ENCODE measurements at places on chromosomes 3 and 15.

GRCh38 chr3:46873521-46873920 lies 4.0 kb upstream of the PTH1R start:
- DNase-seq = no peak

DNA sequence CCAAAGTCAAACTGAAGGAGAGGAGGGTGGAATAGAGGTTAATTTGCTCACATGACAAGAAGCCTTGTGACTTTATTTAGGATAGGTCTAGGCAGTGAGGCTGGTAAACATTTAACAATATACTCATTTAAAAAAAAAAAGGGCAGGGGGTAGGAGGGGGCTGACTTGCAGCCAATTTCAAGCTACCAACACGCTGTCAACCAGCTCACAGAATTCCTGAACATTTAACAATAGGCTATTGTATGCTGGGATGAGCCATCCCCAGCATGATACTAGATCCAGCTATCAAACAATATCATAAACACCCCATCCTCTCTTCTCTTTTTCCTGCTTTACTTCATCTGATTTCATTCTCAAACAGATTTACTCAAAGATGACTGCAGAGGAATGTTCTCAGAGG lies 1096.3 kb upstream of the CFAP20DC start:
- DNase-seq = no peak

GRCh38 chr3:174857301-174857700 lies 1.8 kb upstream of the NAALADL2 start:
- no peak for DNase-seq

- DNase-seq = no peak
Observed at GRCh38 chr15:83276661-83277060, 7.8 kb downstream of the BNC1 start.

GRCh38 chr3:70064194-70064779 lies 64.8 kb downstream of the SAMMSON start:
- DNase-seq = no peak

DNA sequence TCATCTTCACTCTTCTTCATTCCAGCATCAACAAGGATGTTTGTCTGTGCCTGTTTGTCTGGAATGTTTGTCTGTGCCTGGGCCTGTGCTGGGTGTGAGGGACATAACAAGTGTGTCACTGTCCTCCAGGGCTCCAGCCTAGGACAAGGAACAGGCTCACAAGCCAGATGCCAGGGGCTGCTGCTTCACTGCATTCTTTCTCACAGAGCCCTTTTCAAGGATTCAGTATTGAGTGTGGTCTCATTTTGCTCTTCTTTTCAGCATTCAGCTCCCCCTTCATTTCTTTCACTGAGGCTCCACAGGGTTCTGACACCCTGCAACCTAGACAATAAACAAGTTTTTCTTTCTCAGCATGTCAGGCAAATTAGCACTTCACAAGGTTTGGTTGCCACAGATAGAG lies 43.6 kb upstream of the KY start:
- DNase-seq = no peak

- DNase-seq = no peak
Observed at GRCh38 chr15:59420108-59420507, 17.9 kb upstream of the FAM81A start.

DNA sequence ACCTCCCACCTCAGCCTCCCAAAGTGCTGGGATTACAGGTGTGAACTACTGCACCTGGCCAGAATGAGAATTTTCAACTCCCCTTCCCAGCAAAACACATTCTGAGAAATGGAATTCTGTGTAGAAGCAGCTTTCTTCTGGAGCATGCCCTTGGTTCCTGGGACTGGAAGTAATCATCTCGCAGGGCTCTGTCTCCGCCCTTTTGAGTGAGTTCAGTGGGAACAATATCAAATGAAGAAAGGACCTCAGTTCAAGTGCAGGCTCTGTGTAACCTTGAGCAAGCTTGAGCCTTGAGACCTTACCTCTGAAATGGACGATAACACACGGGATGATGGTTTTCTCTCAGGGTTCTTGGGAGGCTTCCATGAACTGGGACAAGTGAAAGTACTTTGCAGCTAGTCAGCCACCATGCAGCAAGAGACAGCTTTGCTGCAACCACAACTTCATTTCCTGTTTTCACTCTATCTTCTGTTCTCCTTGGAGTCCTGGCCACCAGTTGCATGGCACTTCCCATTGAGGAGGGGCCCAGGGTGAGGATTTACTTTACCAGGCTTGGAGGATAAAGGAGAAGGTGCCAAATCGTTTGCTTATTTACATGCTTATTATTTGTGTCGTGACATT lies 35.7 kb upstream of the IGF1R start:
- no peak for DNase-seq

DNA sequence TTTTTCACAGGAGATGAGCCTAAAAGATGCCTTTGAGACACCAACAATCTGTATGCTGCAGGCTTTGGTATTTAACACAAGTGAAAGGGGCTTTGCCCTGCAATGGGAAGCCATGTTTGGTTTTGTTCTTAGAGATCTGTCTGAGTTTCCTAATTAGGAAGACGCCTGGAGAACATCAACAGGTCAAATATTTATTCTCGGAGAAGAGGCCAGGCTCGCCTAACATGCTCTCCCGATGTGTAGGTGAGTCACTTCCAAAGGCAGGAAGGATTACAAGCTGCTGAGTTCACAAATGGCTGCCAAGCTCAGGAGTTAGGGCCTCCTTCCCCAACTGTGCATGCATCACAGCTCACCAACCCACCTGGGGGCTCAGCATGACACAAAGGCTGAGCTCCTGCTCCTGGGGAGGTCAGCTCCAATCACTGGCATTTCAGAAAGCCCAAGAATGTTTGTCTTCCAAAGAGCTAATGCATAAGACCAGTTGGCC lies 119.5 kb upstream of the PRICKLE2 start:
- DNase-seq = no peak

GRCh38 chr15:80168421-80168820 lies 15.6 kb downstream of the FAH start:
- DNase-seq = no peak

- no peak for DNase-seq
Observed at GRCh38 chr15:101568309-101568708, 78.8 kb upstream of the PCSK6 start.

DNA sequence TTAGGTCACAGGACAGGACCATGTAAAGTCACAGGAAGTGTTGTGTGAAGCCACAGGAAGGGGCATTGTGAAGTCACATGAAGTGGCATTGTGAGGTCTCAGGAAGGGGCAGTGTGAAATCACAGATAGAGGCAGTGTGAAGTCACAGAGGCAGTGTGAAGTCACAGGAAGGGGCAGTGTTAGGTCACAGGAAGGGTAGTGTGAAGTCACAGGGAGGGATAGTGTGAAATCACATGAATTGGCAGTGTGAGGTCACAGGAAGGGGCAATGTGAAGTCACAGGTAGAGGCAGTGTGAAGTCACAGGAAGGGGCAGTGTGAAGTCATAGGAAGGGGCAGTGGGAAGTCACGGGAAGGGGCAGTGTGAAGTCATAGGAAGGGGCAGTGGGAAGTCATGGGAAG lies 37.9 kb downstream of the GASK1A start:
- no peak for DNase-seq

DNA sequence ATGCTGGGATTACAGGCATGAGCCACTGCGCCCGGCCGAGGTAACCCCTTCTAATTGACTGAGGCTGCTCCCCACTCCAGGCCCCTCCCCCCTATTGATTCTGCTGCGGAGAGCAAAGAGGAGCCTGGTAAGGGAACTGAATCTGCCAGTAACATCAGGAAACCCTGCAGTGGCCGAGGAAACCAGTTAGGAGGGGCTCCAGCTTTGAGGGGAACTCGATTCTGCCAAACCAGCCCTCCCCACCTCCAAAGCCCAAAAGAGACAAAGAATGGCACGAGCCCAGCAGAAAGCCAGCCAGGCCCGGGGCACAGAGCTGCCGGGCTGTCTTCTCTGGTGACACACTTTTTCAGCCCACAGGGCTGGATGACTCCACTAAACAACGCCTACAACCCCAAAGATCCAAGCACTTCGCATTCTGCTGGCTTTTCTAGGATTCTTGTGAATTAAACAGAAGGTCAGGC lies 15.0 kb upstream of the ACAD9 start:
- no peak for DNase-seq

DNA sequence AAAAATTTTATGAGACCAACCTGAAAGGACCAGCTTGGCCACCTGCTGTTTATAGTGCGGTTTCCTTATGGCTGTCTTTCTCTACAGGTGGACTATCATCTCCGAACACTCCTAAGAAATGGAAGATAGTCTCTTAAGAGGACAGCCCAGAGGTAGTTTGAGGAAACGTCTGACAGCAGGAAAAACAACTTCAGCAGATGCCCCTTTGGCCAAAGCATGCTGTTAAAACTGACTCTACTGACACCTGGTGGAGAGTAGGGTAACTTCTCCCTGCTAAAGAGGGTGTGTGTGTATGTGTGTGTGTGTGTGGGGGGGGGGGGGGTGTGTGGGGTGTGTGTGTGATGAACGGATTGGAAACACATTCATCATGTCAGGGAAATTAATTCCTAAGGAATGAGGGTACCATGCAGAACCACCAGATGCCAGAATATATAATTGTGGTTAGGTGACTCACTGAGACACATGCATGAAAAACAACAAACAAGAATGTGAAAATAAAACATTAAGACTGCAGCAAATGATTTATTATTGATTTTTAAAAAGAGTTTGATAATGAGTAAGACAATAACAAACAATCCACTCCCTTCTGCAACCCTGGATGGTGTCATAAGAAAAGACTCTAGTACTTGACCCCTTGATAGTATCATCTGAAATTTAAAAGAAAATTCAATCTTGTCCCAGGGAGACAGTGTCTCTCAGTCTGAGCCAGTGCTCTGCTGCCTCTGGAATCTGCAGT lies 256.5 kb downstream of the THRB start:
- no peak for DNase-seq

DNA sequence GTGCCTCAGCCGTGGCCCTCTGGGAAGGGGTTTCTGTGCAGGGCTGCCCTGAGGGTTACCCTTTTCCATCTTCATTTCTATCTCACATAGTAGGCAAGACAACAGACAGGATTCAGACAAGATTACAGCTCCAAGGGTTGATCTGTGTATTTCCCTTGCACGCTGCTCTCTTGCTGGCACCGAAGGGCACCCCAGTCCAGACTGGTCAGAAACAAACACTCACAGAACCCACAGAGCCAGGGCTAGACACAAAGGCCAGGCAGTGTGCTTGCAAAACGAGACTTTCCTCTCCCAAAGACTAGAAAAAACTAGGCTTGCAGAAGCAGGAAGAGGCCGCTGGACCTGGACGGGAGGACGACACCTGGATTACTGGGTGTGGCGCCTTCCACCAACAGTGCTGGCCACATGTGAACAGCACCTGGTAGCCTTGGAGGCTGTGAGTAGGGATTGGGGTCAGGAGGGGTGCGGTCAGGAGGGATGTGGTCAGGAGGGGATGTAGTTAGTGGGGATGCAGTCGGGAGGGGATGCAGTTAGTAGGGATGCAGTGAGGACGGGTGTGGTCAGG lies 96.8 kb downstream of the BDH1 start:
- no peak for DNase-seq

- no peak for DNase-seq
Observed at GRCh38 chr3:18652781-18653180, 227.6 kb upstream of the SATB1 start.

- DNase-seq = no peak
Observed at GRCh38 chr15:36850864-36851263, 249.5 kb downstream of the MEIS2 start.

GRCh38 chr3:4846543-4846942 lies 132.7 kb upstream of the BHLHE40 start:
- no peak for DNase-seq

DNA sequence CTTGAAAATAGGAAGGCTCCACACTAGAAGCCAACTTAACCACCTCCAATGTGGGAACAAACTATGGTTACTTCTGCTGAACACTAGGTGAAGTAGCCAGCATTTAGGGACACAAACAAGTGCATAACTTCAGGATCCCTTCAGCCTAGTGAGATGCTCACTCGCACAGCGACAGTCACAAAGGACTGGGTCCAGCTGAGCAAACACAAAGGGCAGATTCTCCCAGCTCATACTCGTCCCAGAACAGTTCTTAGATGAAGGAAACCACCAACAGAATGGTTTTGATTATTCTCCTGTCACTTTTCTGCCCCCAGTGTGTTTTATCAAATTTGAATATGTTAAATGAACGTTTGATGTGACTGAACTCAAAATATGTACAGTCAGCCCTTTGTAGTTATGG lies 201.6 kb downstream of the KCNAB1 start:
- DNase-seq = no peak

DNA sequence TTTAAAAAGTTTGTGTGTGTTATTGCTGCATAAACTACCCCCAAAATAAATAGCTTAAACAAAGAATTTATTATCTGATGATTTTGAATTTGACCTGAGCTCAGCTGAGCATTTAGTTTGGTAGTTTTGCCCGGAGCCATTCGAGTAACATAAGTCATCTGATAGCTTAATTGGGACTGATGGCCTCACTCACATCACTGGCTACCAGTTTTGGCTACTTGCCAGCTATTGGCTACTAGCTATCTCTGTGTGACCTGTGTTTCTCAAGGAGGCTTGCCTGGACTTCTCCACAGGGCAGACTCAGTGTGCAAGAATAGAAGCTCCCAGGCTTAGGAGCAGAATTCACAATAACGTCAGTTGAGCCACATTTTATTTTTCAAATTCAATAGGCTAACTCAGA lies 9.0 kb downstream of the CNTN3 start:
- DNase-seq = no peak

- DNase-seq = no peak
Observed at GRCh38 chr15:47609693-47610092, 107.6 kb upstream of the SEMA6D start.

GRCh38 chr3:122975163-122975923 lies 52.2 kb downstream of the SEMA5B start:
- no peak for DNase-seq

DNA sequence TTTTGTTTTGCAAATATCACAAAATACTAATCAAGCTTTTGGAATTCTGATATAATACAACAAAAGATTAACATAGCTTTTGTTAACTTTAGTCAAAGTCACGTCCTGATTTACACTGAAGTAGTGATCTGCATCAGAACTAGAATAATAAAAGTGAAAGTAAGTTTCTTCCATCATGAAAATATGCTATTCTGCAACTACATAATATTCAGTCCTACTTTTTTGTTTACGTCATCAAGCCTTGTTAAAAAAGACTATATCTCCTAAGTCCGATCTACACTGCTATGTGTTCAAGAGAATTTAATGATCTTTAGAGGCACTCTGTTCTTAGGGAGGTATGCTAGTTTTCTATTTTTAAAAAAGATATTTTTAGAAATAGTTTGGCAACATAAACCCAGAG lies 330.1 kb downstream of the ARPP21 start:
- DNase-seq = no peak

GRCh38 chr15:36766449-36766848 lies 187.0 kb downstream of the CDIN1 start:
- DNase-seq = no peak

DNA sequence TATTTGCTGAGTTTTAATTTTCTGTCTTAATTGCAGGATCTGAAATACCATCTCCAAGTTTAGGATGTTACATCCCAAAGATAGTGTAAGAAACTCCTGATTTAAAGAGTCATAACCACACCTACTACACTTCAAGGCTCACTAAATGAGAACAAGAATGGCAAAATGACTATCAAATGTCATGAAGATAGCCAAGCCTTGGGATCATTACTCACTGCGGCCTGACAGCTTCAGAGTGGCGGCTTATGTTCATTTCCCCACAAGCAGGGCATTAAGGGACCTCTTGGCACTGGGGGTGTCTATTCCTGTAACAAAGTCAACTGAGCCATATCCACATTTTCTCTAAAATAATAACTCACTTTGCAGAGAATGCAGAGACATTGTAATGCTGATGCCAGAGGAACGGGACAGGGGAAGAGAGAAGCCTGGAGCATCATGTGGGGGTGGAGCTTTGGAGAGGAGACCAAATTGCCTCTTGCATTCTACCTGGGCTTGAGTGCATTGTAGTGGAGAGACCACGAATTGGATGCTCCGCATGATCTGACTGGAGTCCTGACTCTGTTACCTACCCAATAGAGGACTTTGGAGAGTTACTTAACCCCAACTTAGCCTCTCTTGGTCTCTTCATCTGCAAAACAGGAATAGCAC lies 219.2 kb downstream of the OPA1 start:
- no peak for DNase-seq

Measured in activated T-helper 1 cell treated with Interleukin-2 at 50 U/mL for 16 hours (primary cell).